ENCODE measurements at places on chromosomes 2 and 18.
A peak's percentile ranks its signal among the peaks of the same experiment; 100 is the strongest.

DNA sequence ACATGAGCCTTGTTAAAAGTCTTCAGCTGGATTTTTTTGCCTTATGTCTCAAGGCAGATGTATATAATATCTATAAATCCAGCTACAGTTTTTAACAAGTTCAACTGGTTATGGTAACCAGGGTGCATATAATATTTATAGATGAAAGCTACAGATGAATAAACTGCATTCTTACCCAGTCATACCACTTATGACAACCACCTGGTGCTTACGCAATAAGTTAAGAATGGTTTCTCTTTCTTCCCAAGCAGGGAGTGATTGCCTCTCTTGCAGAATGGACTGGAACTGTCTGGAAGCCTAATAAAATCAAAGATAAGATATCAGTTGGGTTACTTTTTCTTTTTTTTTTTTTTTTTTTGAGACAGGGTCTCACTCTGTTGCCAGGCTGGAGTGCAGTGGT, 19.6 kb downstream of the DHX57 start:
- DNase-seq, result no peak

GRCh38 chr2:53033411-53033810, 734.2 kb upstream of the CHAC2 start:
- DNase-seq, result no peak

DNA sequence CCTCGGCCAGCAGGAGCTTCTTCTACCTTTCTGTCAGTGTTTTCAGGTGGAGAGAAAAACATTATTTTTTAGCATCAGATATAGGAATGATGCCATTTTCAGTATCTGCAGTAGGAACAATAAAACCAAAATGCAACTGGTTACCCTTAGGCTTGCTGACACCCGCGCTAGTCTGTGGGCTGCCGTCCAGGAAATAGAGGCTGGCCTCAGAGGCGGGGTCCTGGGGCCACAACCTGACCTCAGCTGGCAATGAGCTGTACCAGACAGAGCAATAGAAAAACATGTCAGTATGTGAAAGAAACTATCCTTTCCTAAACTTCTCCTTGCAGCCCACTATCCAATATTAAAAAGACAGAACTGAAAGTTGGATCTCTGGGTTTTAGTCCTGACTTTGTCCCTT, 4.6 kb upstream of the ST6GAL2 start:
- no peak for DNase-seq

- no peak for DNase-seq
Measured at GRCh38 chr2:133265432-133265949, 302.8 kb downstream of the NCKAP5 start.

DNA sequence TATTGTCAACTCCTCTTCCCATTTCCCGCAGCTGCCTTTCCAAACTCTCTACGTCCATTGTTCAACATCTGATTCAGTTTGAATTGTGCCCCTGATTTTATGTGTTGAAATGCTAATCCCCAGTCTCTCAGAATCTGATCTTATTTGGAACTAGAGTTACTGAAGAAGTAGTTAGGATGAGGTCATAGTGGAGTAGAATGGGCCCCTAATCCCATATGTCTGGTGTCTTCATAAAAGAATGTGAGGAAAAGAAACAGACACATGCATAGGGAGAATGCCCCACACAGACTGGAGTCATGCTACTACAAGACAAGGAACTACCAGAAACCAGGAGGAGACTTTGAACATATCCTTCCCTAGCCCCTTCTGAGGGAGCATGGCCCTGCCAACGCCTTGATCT, 99.2 kb downstream of the LRP1B start:
- DNase-seq, result no peak

- DNase-seq, result no peak
Measured at GRCh38 chr2:20758997-20759396, 63.9 kb downstream of the LDAH start.

- DNase-seq, result no peak
Measured at GRCh38 chr2:126367361-126367760, 288.6 kb upstream of the GYPC start.

DNA sequence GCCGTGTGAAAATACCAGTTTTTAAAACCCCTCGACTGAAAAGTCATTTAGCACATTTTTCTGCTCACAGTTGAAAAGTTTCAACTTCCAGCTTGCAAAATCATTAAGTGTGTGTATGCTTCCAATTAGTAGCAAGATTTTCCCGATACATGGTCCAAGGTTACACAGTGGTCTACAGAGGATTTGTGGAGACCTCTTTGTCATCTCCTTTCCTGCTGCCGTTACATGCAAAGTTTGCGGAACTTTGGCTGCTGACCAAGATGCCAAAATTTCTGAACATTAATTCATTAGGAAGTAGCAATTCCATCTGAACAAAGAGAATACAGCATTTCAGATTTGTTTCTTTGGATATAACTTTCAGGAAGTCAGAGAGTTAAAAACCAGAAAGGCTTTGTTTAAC, 474.6 kb downstream of the PLCL1 start:
- DNase-seq, result no peak

DNA sequence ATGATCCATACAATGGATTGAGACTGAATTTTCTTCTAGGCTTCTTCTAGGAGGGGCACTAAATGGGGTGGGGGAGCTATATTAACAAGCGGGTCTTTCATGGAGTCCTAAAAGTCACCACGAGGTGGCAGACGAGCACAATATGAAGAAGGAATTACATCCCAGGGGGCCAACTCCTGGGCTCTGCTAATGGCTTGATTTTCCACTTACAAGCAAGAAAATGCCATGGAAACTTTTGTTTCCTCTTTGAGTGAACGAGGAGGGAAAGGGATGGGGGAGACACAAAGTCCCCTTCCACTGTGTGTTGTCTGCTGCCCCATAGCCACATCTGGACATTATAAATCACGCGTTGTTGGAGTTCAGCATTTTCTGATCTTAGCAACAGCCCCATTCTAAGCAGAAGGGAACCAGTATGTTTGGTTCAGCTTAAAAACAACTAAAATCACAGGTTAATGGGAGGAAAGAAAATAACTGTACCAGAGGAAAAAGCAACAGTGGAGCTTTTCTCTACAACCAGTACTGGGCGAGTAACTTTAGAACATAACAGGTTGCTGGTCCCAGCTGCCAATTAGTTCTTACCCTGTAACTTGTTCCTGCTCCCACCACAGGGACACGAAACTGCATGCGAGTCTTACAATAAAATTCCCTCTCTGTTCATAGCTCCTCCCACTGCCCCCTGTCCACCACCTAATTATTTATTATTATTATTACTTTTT, 285.0 kb upstream of the PARD3B start:
- DNase-seq, result peak; percentile 33

- DNase-seq, result no peak
Measured at GRCh38 chr2:167451496-167452289, 563.4 kb downstream of the XIRP2 start.

DNA sequence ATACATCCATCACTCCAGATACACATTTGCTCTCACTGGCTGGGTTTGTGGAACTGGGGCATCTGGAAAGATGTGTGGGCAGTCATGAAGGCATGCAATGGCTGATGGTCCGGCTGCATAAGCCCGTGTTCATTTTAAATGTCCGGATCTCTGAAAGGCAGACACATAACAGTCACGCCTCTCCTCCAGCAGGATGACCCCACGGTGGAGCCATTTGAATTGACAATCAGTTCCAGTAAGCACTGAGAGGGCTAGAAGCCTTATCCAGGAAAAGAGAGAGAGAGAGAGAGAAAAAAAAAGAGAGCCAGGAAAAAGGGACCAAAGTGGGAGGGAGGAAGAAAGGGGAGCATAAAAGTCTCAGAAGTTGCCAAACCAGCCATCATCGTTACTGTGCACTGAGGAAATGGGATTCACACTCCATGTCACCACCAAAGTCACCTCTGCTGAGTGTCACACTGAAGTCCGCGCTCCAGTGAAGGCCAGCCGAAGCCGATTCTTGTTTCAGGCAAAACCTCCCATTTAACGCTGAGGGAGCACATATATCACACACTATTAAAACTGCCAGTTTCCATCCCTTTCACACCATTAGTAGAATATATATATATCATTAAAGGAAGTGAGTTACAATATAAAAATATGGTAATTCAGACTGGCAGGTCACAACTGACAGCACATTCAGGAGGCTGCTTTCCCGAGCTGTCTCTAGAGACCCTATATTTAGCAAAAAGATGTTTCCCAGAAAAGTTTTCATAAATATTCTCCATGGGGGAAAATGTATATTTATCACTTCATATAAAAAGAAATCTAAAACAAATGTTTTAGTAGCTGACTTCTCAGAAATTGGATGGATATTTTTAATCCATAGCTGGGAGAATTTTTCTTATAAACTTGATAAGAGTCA, 142.0 kb downstream of the ACTR3 start:
- DNase-seq, result no peak

DNA sequence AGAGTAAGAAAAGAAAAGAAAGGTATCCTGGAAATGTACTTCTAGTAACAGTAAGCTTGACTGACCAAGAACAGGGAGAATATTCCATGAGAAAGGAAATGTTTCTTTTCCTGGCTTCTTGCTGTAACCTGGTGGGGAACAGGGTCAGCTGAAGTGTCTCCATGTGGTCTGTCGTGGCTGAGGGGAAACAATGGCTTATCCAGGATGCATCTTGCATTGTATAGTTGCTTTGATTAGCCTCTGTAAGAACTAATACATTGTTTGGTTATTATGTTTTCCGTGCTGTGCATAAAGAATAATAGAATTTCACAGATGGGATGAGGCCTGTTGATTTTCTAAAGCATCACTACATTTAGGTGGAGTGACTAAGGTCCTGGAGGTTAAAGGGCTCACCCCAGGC, 4.9 kb downstream of the CREG2 start:
- no peak for DNase-seq

- DNase-seq, result no peak
Measured at GRCh38 chr2:187302116-187302515, 145.9 kb downstream of the CALCRL start.

GRCh38 chr18:9017167-9017904, 85.2 kb upstream of the NDUFV2 start:
- no peak for DNase-seq

GRCh38 chr2:237022533-237022932, 63.2 kb upstream of the COPS8 start:
- DNase-seq, result no peak

DNA sequence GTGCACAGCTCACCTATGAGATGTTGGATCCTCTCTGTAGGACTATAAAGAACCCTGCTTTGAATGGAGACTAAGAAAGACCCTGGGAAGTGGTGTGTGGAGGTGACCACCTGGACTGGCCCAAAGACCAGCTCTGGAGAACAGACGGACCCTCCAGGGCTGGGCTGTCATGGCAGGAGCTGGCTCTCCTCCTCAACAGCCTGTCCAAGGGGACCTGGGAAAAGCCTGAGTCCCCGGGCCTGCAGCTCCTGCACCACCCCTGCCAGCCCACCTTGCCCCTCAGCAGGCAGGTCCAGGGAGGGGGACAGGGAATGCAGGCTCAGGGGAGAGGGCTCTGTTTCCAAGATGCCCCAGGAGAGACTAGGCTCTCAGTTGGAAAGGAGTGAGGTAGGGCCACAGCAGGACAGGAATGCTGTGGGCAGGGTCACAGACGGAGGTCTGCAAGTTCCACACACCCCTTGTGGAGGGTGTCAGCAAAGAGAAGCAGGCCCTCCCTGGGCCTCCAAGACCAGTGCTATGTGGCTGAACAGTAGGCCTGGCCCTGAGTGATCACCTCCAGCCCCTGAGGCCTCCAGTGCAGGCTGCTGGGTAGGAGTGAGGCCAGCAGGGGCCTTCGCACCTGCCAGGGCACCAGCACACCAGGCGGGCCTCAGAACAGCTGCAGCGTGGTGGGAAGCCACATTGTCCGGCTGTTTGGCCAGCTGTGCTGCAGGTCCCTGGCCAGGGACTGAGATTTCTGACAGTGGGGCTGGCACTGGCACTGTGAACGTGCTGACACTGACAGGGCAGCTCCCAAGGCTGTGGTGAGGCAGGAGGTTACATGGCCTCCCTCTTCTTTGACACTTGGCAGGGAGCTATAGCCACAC, 86.4 kb upstream of the OTOS start:
- DNase-seq, result no peak

DNA sequence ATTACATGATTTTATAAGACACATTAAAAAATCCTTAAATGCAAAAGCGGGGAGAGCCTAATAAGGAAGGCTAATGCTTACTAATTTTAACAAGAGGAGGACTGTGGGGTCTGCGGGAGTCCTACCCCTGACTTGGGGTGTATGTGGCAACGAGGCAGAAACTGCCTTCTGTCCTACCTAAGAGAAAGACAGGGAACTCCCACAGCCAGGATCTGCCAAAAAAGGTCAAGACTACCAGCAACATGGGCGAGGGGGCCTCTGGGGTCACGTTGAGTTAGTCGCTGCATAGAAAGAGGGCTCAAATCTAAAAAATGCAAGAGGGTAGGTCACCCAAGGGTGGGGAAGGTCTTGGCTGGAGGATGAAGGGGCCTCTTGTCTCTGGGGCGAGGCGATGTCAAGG, 529 bp upstream of the AMER3 start:
- DNase-seq, result no peak

DNA sequence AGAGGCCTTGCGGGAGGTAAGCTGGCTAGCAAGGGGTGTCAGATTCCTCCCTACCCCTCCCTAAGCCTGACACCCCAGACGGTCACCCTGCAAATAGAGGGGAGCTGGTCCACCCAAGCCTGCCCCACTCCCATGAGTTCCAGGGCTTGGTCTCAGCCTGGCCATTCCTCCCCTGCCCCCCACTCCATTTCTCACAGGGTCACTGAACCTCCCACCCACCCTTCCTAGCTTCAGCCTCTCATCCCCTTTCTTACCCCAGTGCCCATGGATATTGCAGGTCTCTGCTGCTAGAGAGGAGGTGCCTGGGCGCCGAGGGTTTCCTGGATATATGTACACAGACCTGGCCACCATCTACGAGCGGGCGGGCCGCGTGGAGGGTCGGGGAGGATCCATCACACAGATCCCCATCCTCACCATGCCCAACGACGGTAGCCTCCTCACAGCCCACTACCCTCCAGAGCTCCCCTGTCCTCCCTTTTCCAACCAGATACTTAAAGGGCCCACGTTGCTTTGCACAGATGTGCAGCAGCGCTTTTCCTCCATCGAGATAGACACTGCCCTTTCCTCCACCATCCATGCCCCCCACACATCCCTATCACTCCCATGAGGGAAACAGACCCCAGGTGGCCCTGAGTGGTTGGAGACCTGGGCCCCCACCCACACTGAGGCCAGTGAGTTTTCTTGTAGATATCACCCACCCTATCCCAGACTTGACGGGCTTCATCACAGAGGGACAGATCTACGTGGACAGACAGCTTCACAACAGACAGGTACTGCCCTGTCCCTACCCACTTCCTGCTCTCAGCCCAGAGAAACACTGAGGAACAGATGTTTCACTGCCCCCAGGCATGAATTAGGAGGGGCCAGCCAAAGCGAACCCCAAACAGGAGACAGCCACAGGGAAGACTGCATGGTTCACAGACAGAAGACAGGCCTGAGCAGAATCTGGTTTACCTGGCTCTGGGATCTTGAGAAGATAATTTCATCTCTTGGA, 15.2 kb upstream of the ANKRD53 start:
- DNase-seq, result no peak

- DNase-seq, result no peak
Measured at GRCh38 chr2:70336552-70336951, 34.7 kb upstream of the FAM136A start.

DNA sequence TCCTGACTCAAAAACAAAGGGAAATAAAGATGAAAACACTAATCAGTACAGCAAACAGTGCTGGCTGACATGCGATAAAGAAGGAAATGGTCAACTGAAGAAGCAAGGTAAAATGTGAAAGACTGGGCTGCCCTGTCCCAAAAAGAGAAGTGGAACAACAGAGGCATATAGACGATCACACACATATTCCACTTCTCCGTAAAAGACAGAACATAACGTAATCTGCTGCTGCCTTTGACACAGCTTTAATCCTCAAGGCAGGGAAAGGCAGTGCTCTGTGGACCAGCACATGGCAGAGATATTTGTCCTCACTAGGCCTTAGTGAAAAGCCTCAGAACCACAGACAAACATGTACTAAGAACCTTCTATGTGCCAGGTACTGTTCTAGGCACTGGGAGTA, 24.3 kb upstream of the REL start:
- DNase-seq, result no peak
